H9 (cell line): ENCODE measurements at places on chromosomes 2 and 18. TPM values are rescaled to one million over a fixed set of nuclear protein-coding genes. Genes with fewer than 3 reads are reported as not detected.
A peak's percentile ranks its signal among the peaks of the same experiment; 100 is the strongest.

- H3K4me3 ChIP-seq: no peak overlapping the region
- H3K27me3 ChIP-seq: no peaks in the 10 kb centered on the region
- H3K27ac ChIP-seq: no peak overlapping the region
- no peak for DNase-seq
- no peaks in the 10 kb centered on the region for H3K4me1 ChIP-seq
Measured at GRCh38 chr18:75377258-75377657, 50.2 kb downstream of the SMIM21 start.

The TRIM54 gene
- 4.6 and 5.0 TPM in 2 replicates for total RNA-seq

DNA sequence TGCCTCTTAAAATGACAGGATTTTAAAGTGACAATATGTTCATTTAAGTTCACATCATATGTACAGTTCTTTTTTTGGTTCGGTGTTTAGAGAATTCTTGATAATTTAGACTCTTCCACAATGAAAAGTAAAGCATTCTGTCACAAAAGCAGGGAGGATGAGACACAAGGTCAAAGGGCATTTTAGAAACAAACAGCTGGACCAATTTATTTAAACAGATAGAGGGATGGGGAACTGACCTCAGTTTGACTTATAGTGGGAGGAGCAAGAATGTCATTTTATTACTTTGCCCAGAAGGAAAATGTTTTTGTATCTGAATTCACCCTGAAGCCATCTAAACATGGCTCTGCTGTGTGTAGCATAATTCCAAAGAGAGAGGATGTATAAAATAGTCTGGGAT, 128.5 kb downstream of the MEIS1 start:
- H3K4me1 ChIP-seq: peaks cover 3% of the 10 kb centered on the region; the same call in 1 of the 2 replicates
- H3K4me3 ChIP-seq: no peak overlapping the region
- H3K27ac ChIP-seq: no peak overlapping the region
- no peak for DNase-seq
- H3K27me3 ChIP-seq: no peaks in the 10 kb centered on the region

GRCh38 chr2:118091631-118092030, 3.4 kb downstream of the INSIG2 start:
- H3K36me3 ChIP-seq: peaks cover 3% of the 10 kb centered on the region; the same call in 2 of the 3 replicates
- no peak overlapping the region for H3K4me3 ChIP-seq
- H3K27me3 ChIP-seq: no peaks in the 10 kb centered on the region

DNA sequence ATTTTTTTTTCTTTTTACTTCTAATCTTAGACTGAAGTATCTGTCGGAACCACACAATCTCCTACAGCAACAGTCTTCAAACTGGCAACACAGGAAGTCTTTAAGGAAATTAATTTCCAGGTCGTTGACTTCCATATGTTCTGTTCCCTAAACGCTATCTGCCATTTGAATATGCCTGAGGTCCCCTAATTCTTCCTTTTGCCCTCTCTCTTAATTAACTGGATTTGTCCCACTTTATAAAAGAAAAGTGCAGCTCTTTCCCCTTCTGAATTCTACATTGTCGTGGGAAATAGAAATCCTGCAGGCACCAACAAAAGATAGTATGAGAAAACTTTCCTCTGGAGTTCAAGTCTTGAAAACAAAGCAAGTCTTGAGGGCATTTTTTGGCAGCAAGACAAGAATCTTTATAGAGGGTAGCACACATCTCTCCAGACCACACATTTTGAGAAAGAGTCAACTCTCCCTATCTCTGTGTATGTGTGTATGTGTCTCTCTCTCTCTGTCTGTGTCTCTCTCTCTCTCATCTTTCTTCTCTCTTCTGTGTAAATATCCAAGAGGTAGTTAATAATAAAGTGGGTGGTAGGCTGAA, 879.8 kb downstream of the SOCS6 start:
- DNase-seq: no peak
- H3K27ac ChIP-seq: no peak overlapping the region

DNA sequence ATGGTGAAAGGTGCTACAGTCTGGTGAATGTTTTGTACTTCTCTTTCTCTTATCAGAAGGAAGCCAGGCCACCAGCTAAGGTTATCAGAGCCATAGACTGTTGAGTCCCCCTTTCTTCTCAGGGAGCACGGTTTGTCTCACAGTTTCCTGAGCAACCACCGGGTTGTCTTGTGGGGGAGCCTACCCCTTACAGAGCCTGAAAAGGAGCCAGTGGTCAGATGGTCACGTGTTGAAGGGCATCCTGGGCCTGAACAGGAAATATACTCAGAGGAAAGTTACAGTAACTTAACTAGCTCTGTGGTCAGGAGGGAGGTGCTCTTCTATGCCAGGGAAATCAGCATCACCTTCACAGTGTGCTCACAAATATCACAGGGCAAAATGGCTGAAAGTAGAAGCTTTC, 11.6 kb downstream of the CD28 start:
- no peak for DNase-seq
- H3K4me1 ChIP-seq: peaks cover 10% of the 10 kb centered on the region; the same call in 1 of the 2 replicates
- H3K4me3 ChIP-seq: no peak overlapping the region

DNA sequence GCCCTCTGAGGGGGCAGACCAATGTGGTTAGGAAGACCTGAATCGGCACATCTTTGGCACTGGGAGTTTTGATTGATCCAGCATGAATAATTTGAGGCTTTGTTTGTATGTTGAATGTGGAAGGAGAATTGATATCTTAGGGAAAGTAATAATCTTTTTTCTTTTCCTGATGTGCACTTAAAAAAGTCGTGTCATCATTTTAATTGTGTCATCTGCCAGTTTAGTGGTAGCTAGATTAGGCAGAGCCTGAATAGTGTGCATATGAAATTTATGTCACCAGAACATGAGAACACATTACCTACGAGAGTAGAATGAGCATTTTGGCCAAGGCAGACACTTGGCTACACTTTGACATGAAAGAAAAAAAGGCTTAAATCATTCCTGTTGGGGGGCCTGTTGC, 79.5 kb downstream of the KIF5C start:
- H3K27me3 ChIP-seq: no peaks in the 10 kb centered on the region
- H3K27ac ChIP-seq: no peak overlapping the region
- DNase-seq: no peak
- no peak overlapping the region for H3K4me3 ChIP-seq
- H3K4me1 ChIP-seq: no peaks in the 10 kb centered on the region

- H3K36me3 ChIP-seq: no peaks in the 10 kb centered on the region; the same call in 1 of the 3 replicates
- H3K27ac ChIP-seq: no peak overlapping the region
- no peak for DNase-seq
- no peak overlapping the region for H3K4me3 ChIP-seq
Measured at GRCh38 chr18:8455661-8456614, 153.3 kb upstream of the RAB12 start.

- H3K27ac ChIP-seq: no peak overlapping the region
- H3K36me3 ChIP-seq: no peaks in the 10 kb centered on the region
- H3K4me3 ChIP-seq: no peak overlapping the region
Measured at GRCh38 chr18:72895548-72895947, 27.8 kb upstream of the NETO1 start.

DNA sequence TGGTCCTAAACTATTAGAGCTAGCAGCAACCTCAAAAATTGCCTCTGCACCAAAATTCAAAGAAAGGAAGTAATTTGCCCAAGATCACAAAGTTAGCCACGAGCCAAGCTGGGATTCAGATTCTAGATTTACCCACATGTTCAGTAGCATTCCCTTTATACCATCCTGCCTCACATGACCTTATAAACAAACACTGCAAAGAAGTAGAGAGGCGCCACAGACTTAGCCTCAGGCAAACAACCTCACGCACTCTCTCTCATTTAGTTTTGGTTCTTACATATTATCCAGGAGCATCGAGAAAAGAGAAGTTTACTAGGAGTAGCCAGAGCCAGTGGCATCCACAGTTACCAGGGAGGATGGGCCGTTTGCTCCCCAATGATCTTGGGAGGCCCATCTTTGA, 226.6 kb downstream of the OSR1 start:
- no peak overlapping the region for H3K4me3 ChIP-seq
- no peak overlapping the region for H3K27ac ChIP-seq

GRCh38 chr18:75408554-75409506, 18.7 kb downstream of the SMIM21 start:
- H3K27ac ChIP-seq: no peak overlapping the region
- H3K36me3 ChIP-seq: no peaks in the 10 kb centered on the region; the same call in 2 of the 3 replicates
- DNase-seq: no peak
- H3K27me3 ChIP-seq: no peaks in the 10 kb centered on the region

DNA sequence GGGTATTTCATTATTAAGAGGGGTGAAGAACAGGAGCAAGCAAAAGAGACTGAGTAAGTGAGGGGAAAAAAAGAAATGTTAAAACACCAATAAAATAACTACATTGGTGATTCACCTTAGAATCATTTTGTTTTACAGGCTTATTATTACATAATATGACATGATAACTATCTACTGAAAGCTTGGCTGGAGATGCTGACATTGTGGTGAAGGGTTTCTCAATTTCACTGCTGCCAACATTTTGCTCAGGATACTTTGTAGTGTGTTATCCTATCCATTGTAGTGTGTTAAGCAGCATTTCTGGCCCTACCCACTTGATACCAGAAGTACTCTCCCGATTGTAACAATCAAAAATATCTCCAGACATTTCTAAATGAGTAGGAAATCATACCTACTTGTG, 1564.6 kb upstream of the NXPH2 start:
- DNase-seq: no peak
- H3K36me3 ChIP-seq: no peaks in the 10 kb centered on the region
- H3K27ac ChIP-seq: no peak overlapping the region
- H3K27me3 ChIP-seq: no peaks in the 10 kb centered on the region
- no peak overlapping the region for H3K4me3 ChIP-seq

The CRYBA2 gene
- total RNA-seq: not detected in 2 replicates

GRCh38 chr2:218859988-218860831, 605 bp downstream of the WNT6 start:
- H3K27me3 ChIP-seq: peaks cover 78% of the 10 kb centered on the region
- peak overlapping the region; percentile 79 for H3K4me3 ChIP-seq
- DNase-seq: no peak
- no peaks in the 10 kb centered on the region for H3K36me3 ChIP-seq
- peaks cover 2% of the 10 kb centered on the region; the same call in 1 of the 2 replicates for H3K4me1 ChIP-seq

GRCh38 chr2:128237081-128237534, 81.6 kb downstream of the HS6ST1 start:
- no peak overlapping the region for H3K4me3 ChIP-seq
- no peaks in the 10 kb centered on the region; the same call in 1 of the 2 replicates for H3K27me3 ChIP-seq
- no peak overlapping the region for H3K27ac ChIP-seq
- no peaks in the 10 kb centered on the region for H3K36me3 ChIP-seq
- no peak for DNase-seq
- H3K4me1 ChIP-seq: 0 out of 2 replicates have a peak, but pooled peaks cover 3% of the 10 kb centered on the region
